Stimulated activated CD8-positive, alpha-beta memory T cell treated with anti-CD3 and anti-CD28 coated beads, Interleukin-4, amount 100 ng/mL, for 1 hour (primary cell): ENCODE measurements at places on chromosomes 6 and 20.

DNA sequence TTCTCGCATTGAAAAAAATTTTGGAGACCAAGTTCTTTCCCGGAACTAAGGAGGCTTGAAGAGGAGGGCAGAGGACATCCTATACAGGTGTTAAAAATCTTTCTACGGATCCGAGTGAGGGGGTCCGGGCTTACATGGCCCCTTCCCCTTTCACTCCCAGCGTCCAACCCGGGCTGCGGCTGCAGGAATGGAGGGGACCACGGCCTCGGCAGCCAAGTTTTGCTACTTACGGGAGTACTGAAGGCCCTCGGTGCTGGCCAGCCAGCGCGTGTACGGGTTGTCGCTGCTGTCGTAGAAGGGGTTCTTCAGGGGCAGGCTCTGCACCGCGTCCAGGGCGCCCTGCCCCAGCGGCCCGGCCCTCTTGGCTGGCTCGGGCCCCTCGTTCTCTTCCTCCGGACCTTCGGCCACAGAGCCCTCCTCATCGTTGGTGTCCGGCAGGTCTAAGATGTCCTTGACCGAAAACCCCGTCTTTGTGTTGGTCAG lies 642 bp downstream of the NKX2-2 start:
- no peak for DNase-seq

DNA sequence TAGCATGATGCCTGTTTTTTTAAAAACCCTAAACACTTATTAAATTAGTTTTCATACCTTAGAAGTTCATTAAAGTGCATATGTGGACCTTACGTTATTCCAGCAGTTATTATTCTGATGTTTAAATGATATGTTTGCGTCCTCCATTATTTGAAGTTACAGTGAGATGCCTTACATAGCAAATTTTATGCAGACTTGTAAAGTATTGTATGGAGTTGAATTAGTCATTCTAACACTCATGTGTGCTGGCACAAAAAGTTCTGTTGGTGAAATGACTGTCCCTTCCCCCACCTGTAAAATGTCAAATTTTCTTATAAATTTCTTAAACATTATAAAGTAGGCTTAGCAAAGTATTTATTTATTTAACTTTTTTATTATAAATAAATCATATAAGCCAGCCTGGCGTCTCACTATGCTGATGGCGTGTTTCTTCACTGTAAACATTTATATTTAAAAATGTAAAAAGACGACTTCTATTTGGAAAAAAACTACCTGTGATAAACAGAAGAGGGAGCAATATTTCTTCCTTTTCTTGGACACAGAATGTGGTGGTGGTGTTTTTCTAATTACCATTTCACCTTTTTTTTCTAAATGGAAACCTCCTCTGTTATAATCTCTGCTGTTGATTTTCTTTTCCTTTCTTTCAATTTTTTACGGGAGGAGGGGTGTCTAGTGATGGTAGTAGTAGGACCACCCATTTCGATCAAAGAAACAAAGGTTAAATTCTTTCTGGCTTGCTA lies 155.4 kb downstream of the RFPL4B start:
- no peak for DNase-seq

- no peak for DNase-seq
These were observed 73.8 kb downstream of the CDK19 start for GRCh38 chr6:110741517-110741916.

DNA sequence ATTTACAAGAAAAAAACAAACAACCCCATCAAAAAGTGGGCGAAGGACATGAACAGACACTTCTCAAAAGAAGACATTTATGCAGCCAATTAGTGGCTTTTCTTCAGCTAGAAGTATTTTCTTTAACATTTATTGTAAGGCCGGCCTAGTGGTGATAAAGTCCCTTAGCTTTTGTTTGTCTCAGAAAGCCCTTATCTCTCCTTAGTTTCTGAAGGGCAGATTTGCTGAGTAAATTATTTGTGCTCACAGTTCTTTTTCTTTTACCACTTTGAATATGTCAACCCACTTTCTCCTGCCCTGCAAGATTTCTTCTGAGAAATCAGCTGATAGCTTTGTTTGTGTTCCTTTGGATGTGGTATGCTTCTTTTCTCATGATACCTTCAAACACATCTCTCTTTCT lies 344.0 kb upstream of the SYNCRIP start:
- no peak for DNase-seq

GRCh38 chr20:56411759-56412472 lies at the start of gene CASS4:
Gene CASS4, plus strand, starts transcription at chr20:56412260. Its CDS starts 199 bp downstream, at chr20:56412459.
- no peak for DNase-seq

- no peak for DNase-seq
These were observed 368.7 kb upstream of the MANEA start for GRCh38 chr6:95208621-95209020.

DNA sequence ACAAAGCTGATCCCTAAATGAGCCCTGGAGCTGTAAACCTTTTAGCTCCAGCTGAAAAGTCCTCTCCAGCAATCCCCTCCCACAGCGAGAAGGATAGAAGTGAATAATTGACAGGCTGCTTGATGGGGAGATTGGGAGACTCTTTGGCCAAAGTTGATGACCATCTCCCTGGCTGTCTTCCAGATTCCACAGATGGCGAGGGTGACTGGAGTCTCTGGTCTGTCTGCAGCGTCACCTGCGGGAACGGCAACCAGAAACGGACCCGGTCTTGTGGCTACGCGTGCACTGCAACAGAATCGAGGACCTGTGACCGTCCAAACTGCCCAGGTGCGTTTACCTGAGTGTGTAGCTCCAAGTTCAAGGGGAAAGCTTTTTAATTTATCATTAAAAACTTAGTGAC lies 67.3 kb downstream of the ISM1 start:
- DNase-seq, result no peak

DNA sequence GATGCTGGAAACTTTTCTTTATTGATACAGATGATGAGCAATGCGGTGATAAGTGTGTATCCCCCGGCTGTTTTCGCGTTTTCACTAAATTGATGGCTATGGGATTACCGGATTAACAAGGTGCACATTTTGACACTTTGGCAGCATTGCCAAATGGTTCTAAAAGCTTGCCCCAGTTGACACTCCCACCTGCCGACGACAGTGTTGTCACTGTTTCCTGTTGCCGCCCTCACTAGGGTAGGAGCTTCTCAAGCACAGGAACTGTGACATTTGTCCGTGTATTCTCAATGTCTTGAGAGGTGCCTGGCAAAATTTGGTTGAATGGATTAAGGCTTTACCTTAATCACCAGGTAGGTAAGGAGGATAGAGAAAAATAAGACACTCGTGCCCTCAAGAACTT lies 9.8 kb upstream of the MAPK13 start:
- no peak for DNase-seq
